Cardiac atrium fibroblast (primary cell): ENCODE measurements at places on chromosomes 3 and 15. TPM values are rescaled to one million over a fixed set of nuclear protein-coding genes. Genes with fewer than 3 reads are reported as not detected.

CHL1 gene
- total RNA-seq, result not detected in 2 replicates

GRAMD1C gene
- total RNA-seq, result 2.3 and 2.6 TPM in 2 replicates

P3H2 gene
- 11.5 and 13.9 TPM in 2 replicates for total RNA-seq

ROBO2 gene
- total RNA-seq, result under 0.01 and 0.32 TPM in 2 replicates

RGMA gene
- 2.7 and 7.0 TPM in 2 replicates for total RNA-seq

CIB1 gene
- 34.3 and 43.1 TPM in 2 replicates for total RNA-seq

CCR9 gene
- not detected in 2 replicates for total RNA-seq

C3orf85 gene
- not detected in 2 replicates for total RNA-seq

LRRIQ4 gene
- total RNA-seq, result not detected in 2 replicates

SLC2A2 gene
- not detected in 2 replicates for total RNA-seq

ROPN1 gene
- total RNA-seq, result not detected in 2 replicates

HYAL1 gene
- total RNA-seq, result 5.0 and 6.1 TPM in 2 replicates

DISP2 gene
- 0.16 and 0.36 TPM in 2 replicates for total RNA-seq

SLC27A2 gene
- not detected in 2 replicates for total RNA-seq

MRPL3 gene
- total RNA-seq, result 91.7 and 92.4 TPM in 2 replicates

CFAP91 gene
- not detected in 2 replicates for total RNA-seq

SPPL2A gene
- total RNA-seq, result 112 and 124 TPM in 2 replicates

PLXNA1 gene
- 43.0 and 47.8 TPM in 2 replicates for total RNA-seq

RARRES1 gene
- total RNA-seq, result 5.8 and 13.9 TPM in 2 replicates

UBE2E2 gene
- total RNA-seq, result 34.5 and 37.4 TPM in 2 replicates

C15orf62 gene
- under 0.01 and 0.36 TPM in 2 replicates for total RNA-seq

ITIH1 gene
- total RNA-seq, result not detected in 2 replicates

TNNC1 gene
- total RNA-seq, result not detected in 2 replicates

PLOD2 gene
- 318 and 416 TPM in 2 replicates for total RNA-seq

APBA2 gene
- total RNA-seq, result 11.0 and 14.1 TPM in 2 replicates

MSL2 gene
- 7.4 and 8.4 TPM in 2 replicates for total RNA-seq

BTLA gene
- total RNA-seq, result not detected in 2 replicates

MESP2 gene
- 0.65 TPM in 1 of 2 replicates, not detected in the other for total RNA-seq

PLSCR5 gene
- not detected in 2 replicates for total RNA-seq

GPR62 gene
- total RNA-seq, result not detected in 2 replicates

NEK10 gene
- total RNA-seq, result 1.3 and 2.4 TPM in 2 replicates

RLBP1 gene
- not detected in 2 replicates for total RNA-seq

MYO5C gene
- total RNA-seq, result 0.81 TPM in 1 of 2 replicates, not detected in the other

CFAP161 gene
- not detected in 2 replicates for total RNA-seq

RTP1 gene
- total RNA-seq, result not detected in 2 replicates

NMNAT3 gene
- 0.49 TPM in 1 of 2 replicates, not detected in the other for total RNA-seq

SEMA6D gene
- total RNA-seq, result 2.0 and 2.3 TPM in 2 replicates

GABRR3 gene
- total RNA-seq, result not detected in 2 replicates

A4GNT gene
- not detected in 2 replicates for total RNA-seq

SLCO2A1 gene
- total RNA-seq, result 4.2 and 4.5 TPM in 2 replicates
